ENCODE measurements at places on chromosomes 2 and 18.

DNA sequence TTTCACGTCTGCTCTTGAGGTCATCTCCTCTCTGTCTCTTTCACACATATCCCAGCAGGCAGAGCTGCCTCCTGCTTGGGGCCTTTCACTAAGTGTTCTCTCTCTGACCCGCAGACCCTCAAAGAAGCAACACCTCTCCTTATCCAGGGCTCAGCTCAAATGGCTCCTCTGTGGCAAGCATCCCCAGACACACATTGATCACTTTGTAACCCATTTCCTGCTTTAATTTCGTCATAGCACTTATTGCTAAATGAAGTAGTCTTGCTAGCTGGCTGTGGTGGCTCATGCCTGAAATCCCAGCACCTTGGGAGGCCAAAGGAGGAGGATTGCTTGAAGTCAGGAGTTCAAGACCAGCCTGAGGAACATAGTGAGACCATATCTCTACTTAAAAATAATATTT, 41.4 kb downstream of the SGPP2 start:
- no peak for DNase-seq

GRCh38 chr2:10367472-10368439, 65.1 kb downstream of the HPCAL1 start:
- DNase-seq, result no peak

DNA sequence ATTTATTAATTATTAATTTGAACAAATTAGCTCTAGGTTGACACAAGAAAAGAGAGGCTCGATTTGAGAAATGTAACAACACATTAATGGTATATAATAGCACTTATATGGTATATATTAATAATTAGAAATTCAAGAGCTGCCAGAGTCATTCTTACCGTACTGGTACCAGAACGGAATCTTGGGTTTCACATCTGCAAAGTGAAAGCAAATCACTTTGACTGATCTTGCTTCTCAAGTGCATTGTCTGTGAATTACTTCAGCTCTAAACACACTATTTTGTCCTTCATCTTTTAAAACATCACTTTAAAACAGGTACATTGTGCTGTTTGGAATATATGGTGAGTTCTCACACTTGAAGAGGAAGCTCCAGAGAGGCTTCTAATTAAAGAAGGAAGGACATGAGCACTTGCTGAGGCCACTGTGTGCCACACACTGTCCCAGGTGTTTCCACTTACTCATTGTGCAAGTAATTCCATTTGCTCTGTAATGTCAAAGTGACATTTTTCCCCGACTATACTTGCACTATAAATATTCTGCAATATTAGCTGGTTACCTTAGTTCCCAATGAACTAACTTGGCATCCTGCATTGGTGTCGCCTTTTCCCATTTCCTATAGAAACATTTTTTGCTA, 85.8 kb downstream of the PLA2R1 start:
- DNase-seq, result no peak

GRCh38 chr2:126655500-126656430, at the start of gene GYPC:
TSS of gene GYPC (plus strand) at chr2:126656158. CDS start at chr2:126656264, 106 bp downstream.
- peak; percentile 83 for DNase-seq

- DNase-seq, result no peak
Observed at GRCh38 chr2:127559454-127559853, 24.0 kb downstream of the MYO7B start.

DNA sequence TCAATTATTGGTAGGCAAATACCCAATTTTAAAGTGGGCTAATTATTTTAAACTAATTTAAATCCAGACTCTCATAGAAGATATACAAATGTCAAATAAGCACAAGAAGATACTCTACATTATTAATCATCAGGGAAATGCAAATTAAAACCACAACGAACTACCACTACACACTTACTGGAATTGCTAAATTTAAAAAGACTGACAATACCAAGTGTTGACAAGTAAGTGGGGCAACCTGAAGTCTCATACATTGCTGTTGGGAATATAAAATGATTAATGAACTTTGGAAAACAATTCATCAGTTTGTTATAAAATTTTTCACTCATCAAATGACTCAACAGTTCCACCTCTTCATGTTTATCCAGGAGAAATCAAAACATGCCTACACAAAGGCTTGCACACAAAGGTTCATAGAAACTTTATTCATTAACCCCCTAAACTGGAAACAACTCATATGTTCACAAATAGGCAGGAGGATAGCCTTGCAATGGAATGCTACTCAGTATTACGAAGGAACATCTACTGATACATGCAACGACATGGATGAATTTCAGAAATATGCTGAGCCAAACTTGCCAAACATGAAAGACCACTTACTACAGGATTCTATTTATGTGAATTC, 120.8 kb downstream of the MCFD2 start:
- DNase-seq, result no peak

GRCh38 chr2:31031132-31031706, 107.0 kb downstream of the GALNT14 start:
- DNase-seq, result no peak

DNA sequence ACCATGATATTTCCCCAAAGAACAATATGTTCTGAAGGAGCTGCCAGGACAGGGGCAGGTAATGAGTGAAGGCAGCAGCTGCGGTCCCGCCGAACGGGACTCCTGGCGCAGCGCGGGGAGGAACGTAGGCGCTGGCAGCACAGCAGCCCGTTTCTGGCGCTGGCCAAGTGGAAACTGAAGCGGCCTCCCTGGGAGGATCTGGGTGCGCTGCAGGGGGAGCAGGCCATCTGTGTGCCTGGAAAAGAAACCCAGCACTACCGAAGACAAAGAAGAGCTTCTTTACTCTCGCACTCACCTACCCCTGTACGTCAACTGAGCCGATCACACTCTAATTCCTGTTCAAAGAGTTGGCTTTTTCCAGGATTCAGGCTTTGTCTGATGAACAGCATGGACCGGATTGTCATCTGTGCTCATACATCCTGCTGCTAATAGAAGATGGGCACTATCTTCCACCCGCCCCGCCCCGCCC, 11.8 kb downstream of the G6PC2 start:
- DNase-seq, result no peak

GRCh38 chr2:171420728-171421563, 12.8 kb downstream of the METTL8 start:
- no peak for DNase-seq

DNA sequence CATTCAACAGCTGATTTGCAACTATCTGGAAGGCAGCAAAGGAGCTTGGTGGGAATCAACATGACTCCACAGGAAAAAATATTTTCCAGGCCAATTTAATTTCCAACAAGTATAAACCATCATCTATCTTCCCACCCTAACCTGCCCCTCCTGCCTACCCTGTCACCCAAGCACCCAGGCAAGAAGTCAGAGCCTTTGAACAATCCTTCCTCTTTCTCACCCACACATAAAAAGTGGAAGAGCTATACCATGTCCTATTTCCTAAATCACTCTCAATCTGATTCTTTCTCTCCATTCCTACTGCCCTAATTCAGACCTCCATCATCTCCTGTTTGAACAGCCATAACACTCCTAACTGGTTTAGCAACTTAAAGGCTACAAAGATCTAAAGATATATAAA, 12.7 kb downstream of the SPIRE1 start:
- DNase-seq, result no peak

DNA sequence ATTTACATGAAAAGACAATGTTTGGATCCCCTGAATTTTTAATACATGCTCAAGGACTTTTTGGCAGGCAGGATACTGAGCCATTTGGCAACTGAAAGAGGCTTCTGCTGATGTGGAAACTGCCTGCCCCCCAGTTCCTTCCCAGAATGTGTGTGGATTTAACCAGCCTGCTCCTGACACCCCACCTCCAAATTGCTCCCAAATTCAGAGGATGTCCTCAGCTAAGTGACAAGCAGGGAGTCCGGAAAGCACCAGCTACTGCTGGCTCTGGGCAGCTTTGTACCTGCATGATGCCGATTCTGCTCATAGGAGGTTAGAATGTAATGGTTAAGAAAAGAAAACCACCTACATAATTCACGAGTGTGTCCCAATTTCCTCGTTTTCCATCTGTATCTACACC, 197.5 kb downstream of the CDH20 start:
- no peak for DNase-seq

DNA sequence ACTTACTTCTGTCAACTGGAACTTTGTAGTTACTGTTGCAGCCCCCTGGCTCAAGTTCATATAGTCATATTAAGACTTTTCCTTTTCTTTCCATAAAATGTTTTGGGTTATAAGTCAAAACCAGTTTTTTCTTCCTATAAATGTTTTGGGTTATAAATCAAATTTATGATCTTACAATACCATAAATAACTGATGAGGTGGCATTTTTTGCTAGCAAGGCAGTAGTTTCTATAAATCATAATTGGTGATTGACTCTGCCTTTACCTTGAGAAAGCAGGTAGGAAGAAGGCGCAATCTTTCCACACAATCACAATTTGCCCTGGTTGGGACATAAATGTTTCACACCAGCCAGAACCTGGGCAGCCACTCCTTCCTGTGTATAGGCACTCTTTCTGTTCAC, 5.1 kb upstream of the DYTN start:
- no peak for DNase-seq

- no peak for DNase-seq
Observed at GRCh38 chr2:138602166-138602460, 100.5 kb downstream of the SPOPL start.

GRCh38 chr2:176710657-176711186, 441.5 kb downstream of the MTX2 start:
- DNase-seq, result no peak

DNA sequence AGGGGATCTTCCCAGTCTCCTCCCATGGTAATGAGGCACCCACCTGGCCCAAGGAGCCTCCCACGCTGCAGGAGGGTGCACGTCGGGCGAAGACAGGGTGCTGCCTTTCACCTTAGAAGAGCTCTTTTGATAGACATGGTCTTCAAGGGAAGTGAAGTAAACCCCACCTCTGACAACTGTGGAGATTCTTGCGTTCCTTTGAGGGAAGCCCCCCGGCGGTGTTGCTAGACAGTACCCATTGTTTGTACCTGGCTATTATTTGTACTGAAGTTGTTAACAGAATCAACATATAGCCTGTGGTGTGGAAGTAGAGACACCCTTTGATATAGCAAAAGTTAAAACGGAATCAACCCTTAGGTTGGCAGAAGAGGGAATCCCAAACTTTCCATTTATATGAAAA, 648.0 kb downstream of the GALR1 start:
- no peak for DNase-seq

DNA sequence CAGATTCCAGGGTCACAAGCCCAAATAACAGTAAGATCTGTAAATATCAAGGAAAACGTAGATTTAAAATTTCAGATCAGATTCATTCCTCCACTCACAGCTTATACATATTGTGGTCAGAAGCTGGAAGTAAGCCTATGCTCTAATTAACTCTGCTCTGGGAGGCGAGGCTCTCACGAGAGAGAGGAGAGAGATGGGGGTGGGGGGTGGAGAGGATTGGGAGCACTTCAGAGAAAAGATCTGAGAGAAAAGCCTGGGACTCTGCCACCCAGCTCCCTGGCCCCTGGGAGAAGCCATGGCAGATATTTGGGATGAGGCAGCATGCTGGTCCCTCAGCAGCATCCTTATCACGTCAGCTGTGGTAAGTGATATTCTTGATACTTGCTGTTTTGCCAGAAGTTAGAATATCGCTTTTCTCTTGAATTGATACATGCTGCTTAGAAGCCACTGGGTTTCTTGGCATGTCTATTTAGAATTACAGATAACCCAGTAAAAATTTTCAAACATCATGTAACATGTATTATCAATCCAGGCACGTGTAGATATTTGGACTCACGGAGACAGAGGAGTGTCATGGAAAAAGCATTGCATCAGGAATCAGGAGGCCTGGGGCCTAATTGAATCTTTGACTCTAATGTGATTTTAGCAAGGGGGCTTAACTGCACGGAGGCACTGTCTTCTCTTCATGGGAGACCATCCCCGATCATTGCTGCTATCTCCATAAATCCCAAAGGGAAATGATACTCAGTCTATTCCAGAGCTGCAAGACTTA, 265.4 kb downstream of the HRH4 start:
- DNase-seq, result no peak

- DNase-seq, result no peak
Observed at GRCh38 chr2:110153416-110153815, 37.8 kb upstream of the MALL start.

GRCh38 chr2:144453486-144454158, 66.3 kb downstream of the ZEB2 start:
- no peak for DNase-seq

GRCh38 chr2:139720056-139720455, 939.9 kb upstream of the NXPH2 start:
- DNase-seq, result no peak

DNA sequence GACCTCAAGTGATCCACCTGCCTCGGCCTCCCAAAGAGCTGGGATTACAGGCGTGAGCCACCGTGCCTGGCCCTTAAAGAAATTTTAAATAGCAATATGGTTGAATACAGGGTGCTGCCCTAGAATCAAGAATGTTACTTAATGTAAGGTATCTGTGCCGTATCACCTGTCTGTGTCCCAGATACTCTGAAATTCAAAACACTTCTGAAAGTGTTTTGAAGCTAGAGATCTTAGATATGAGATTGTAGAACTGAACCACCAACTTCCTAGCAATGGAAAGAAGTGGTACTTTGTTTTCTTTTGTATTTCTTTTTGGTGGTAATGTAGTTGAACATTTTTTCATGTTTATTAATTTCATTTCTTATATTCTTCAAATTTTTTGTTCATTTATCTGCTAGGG, 13.0 kb downstream of the PTPN4 start:
- DNase-seq, result no peak

GRCh38 chr18:69557282-69557681, 156.6 kb downstream of the DOK6 start:
- no peak for DNase-seq

- no peak for DNase-seq
Observed at GRCh38 chr2:101902169-101902568, 89.6 kb upstream of the IL1R2 start.

- DNase-seq, result no peak
Observed at GRCh38 chr2:140604096-140604495, 1526.7 kb downstream of the LRP1B start.

DNA sequence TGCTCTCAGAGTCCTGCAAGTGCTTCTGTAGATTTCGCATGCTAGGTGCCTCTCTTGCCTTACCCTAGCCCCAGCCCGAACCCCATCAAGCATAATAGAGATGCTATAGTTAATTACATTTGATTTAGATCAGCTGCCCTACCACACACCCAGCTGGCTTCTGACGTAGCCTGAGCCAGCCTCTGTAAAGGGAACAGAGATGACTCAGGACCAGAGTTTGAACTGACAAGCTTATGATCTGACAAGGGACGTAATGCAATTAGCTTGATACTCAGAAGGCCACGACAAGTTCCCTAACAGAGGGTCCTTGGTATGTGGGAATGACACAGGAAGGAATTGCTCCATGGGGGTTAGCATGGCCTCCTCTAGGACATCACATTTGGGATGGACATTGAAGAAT, 126.6 kb downstream of the LRATD1 start:
- no peak for DNase-seq

GRCh38 chr2:84393829-84394228, 65.3 kb downstream of the SUCLG1 start:
- no peak for DNase-seq

- peak; percentile 59 for DNase-seq
Observed at GRCh38 chr2:218961651-218962570, 2.4 kb downstream of the CDK5R2 start.

GRCh38 chr18:39773646-39774045, 2181.4 kb upstream of the PIK3C3 start:
- DNase-seq, result no peak

Data from GM13976 (cell line).